Karpas-422 (cell line): ENCODE measurements at places on chromosomes 7 and 10. TPM values are rescaled to one million over a fixed set of nuclear protein-coding genes. Genes with fewer than 3 reads are reported as not detected.

- no peaks in the 10 kb centered on the region for H3K4me1 ChIP-seq
- no peak for DNase-seq
- no peak overlapping the region for H3K27ac ChIP-seq
- H3K27me3 ChIP-seq = no peaks in the 10 kb centered on the region
Measured at GRCh38 chr7:3569643-3570042, 268.6 kb downstream of the SDK1 start.

Gene EGFR
- total RNA-seq = not detected in 2 replicates

Gene ANKRD61
- total RNA-seq = 0.22 and 0.71 TPM in 2 replicates

Gene CYTH3
- 3.0 and 3.5 TPM in 2 replicates for total RNA-seq

DNA sequence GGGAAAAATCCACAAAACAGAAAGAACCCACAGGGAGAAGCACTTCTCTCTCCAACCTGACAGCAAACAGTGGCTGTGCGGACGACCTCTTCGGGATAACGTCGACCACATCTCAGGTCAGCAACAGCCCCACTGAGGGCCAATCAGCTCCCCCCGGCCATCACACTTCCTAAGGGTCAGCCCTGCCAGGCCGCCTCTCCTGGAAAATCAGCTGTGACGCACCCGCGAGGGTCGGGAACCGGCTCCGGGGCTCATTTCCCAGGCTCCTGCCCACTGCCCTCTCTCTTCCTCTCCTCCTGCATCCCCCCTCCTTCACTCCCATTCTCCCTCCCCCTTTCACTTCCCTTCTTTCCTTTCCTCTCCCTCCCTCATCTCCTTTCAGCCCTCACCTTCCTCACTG is 118.3 kb downstream of the DIP2C start:
- H3K36me3 ChIP-seq = no peaks in the 10 kb centered on the region
- no peak overlapping the region for H3K4me3 ChIP-seq
- no peak for DNase-seq
- no peak overlapping the region for H3K27ac ChIP-seq
- no peaks in the 10 kb centered on the region for H3K27me3 ChIP-seq

DNA sequence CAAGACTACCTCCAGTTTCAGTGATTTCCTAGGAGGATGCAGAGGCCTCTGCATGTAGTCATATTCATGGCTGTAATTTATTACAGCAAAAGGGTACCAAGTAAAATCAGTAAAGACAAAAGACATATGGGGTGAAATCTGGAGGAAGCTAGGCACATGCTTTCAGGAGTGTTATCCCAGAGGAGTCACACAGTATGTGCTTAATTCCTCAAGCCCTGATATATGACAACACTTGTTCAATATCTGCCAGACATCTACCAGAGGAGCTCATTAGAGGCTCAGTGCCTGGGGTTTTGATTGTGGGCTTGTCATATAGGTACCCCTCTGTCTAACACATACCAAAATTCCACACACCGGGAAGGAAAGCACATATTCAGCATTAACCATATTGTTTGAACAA is 283.8 kb downstream of the CXCL12 start:
- no peak for DNase-seq
- no peaks in the 10 kb centered on the region for H3K27me3 ChIP-seq
- no peak overlapping the region for H3K27ac ChIP-seq
- H3K36me3 ChIP-seq = no peaks in the 10 kb centered on the region
- no peak overlapping the region for H3K4me3 ChIP-seq

Gene NXPH1
- total RNA-seq = not detected in 2 replicates

Gene C7orf33
- total RNA-seq = not detected in 2 replicates
